ENCODE measurements at places on chromosomes 4 and X.

- DNase-seq: no peak
Observed at GRCh38 chr4:38902695-38903094, 35.1 kb downstream of the FAM114A1 start.

- DNase-seq: no peak
Observed at GRCh38 chr4:172716291-172716690, 452.3 kb upstream of the GALNT7 start.

- peak; percentile 76 for DNase-seq
Observed at GRCh38 chr4:72418458-72418857, 150.6 kb downstream of the ADAMTS3 start.

- peak; percentile 70 for DNase-seq
Observed at GRCh38 chr4:1055721-1056590, 44.5 kb downstream of the FGFRL1 start.

- DNase-seq: no peak
Observed at GRCh38 chr4:182786991-182787390, 130.2 kb downstream of the DCTD start.

- no peak for DNase-seq
Observed at GRCh38 chr4:2482693-2483092, 13.8 kb downstream of the RNF4 start.

DNA sequence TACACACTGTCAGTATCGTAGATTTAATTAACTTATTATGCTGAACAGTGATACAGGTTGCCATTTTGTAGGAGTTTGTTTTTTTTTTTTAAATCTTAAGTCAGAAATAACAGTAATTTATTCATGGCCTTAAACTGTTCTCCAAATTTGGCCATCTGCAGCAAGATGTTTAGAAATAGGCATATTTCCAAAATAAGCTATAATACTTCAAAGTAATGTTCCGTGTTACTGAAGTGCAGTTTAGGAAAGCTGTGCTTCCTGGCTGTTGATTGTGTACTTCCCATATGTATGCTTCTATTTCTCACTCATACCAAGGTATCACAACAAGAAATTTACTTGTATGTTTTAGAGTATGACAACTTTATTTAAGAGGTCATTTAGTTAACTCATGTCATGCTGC, 28.9 kb downstream of the CPEB2 start:
- DNase-seq: no peak

DNA sequence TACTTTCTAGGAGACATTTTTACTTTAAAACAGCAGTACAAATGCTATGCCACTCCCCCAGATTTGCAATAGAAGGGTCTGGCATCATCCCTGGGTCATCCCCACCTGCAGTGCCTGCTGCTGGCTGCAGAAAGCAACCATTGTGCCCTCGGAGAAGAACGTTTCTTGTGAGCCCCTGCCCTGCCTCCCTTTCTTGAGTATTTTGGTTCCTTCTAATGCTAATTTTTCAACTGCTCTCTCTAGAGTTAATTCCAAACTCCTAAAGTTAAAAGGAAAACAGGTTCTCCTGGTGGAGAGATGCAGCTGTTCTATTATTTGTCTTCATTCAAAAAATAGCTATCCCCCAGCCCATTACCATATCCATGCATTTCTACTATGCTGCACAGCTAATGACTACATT, 107.1 kb downstream of the IDS start:
- DNase-seq: no peak

GRCh38 chr4:8282742-8283141, 13.2 kb downstream of the HTRA3 start:
- DNase-seq: no peak

- DNase-seq: peak; percentile 27
Observed at GRCh38 chr4:948936-949300, 16.7 kb downstream of the TMEM175 start.

GRCh38 chr4:152705903-152706302, 26.1 kb upstream of the TMEM154 start:
- no peak for DNase-seq

DNA sequence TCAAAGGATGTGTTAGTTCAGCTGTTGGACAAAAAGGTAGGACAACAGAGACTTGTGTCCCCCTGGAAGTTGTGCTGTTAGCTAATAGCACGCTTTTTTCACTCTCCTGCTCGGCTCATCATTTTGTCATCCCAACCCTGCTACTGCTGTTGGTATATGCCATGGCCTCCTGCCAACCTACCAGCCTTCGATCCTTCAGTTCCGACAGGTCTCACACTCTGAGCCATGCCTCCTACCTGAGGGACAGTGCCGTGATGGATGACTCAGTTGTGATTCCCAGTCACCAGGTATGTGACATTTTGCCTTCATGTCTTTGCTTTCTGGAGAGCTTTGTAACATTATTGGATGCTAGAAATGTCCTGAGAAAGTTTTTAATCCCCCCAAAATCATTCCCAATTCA, 268.1 kb downstream of the ANK2 start:
- DNase-seq: no peak

DNA sequence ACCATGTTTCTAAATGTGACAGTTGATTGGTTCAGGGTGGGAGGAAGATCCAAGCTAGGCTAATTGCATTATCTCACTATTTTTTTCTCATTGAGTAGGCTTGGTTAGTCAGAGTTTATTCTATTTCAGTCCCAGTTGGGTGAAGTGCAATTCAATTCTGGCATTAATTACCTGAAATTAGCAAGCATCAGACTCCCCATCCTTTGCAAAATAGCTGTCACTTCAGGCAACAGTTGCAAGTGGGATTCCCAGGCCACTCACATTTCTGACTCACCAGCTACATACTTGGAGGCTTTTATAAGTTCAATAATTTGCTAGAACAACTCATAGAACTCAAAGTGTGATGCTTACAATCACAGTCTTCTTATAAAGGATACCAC, 155.8 kb upstream of the HAND2 start:
- no peak for DNase-seq

DNA sequence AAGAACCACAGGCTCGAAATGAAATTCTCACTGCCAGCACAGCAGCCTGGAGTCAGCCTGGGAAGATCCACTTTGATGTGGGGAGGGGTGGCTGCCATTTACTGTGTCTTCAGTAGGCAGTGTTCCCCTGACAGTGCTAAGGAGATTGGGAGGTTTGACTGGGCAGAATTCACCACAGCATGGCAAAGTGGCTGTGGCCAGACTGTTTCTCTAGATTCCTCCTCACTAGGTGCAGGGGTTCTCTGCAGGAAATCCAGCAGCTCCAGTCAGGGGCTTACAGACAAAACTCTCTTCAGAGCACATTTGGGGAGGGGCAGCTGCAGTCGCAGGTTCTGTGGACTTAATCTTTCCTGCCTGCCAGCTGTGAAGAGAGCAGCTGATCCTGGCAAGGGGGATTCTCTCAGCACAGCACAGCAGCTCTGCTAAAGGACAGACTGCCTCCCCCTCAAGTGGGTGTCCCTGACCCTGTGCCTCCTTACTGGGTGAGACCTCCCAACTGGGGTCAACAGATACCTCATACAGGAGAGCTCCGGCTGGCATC, 1174.0 kb downstream of the RAPGEF2 start:
- DNase-seq: no peak

GRCh38 chrX:107547621-107548020, 80.7 kb upstream of the PRPS1 start:
- no peak for DNase-seq

DNA sequence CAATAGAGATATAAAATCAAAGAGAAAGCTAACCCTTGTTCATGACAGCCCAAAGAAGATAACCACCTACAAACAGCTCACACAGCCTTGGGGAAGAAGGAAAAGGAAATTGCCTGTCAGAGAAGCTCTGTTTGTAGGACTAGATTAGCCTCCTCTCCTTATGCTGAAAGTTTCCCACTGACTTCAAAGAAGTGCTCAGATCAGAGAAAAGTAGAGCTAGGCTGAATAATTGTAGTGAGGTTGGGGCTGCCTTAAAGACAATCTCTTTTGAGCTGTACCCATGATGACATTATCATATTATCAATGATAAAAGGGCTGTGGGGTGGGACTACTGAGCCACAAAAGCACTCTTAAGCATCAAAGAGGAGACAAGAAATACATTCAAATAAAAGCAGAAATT, 223.0 kb upstream of the GALNT7 start:
- DNase-seq: no peak

DNA sequence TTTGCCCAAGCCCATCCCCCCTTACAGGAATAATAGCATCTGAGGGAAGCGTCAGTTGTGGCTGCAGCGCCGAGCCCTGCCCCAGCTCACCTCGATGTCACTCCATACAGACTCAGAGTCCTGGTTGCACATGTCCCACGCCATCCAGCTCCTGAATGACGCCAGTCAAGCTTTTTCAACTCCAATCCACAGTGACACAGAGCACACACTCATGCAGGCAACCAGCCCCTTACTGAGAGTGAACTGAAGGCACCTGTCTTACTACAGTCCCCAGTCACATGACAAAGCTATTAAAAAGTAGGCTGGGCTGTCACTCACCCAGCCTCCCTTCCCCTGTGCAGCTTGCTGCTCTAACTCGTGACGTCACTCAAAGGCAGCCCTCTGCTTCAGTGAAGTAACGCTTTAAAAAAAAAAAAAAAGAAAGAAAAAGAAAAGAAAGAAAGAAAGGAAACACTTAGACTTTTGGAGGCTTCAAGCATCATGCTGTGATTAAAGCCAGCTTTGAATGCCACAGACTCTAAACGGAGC, at the start of gene PPARGC1A:
TSS of gene PPARGC1A (minus strand) at position 234 of the 528 bp plus-strand sequence. CDS start at position 144, 90 bp downstream.
- DNase-seq: peak; percentile 53

DNA sequence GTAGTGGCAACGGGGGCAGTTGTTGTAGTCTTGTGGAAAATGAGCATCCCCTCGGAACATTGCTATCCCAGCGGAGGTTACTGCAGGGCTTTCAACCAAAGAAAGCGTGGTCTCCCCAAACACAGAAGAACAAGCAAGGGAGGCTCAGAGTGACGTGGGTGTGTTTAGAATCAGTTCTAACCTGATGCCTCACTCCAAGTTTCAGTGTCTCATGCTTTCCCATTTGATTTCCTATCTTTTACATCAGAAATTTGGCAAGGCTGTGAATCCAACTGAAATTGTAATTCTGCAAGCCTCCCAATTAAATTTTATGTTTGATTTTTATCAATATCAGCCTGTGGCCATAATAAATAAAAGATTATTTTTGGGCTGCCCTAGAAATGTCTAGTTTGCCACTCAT, 156.1 kb upstream of the LNX1 start:
- no peak for DNase-seq

DNA sequence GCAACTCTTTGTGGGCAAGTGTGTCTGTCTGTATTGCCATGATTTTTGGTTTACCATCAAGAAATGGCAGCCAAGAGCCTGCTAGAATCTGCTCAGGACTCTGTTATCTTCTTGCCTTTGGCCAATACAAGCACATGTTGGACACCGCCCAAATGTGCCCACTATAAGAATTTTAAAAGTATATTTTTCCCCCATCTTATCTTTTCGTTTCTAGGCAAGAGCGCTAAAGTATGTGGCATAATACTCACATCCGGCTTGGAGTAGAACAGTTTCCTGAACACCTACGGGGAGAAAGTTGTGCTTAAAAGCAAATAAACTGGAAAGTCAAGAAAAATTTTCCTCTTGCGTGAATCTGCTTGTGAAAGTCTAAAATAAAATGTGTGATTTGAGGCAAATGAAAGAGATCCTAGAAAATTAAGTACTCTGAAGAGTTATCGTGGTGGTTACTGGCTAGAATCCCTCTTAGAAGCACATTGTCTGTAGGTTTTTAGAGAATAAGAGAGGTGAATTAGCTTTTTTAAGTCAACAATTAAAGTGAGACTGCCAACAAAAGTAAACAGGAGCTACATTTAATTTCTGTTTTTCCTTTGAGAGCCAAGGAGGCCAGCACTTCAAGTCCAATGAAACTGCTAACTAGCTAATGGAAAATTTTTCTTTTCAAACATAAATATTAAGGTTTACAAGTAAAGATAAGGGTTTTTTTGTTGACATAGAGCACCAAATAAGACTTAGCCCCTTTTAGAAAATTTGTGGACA, 220.2 kb downstream of the SOWAHB start:
- DNase-seq: no peak

- DNase-seq: no peak
Observed at GRCh38 chr4:89023140-89023539, 33.8 kb downstream of the FAM13A start.

GRCh38 chr4:184442314-184442635, 32.1 kb downstream of the IRF2 start:
- DNase-seq: no peak

DNA sequence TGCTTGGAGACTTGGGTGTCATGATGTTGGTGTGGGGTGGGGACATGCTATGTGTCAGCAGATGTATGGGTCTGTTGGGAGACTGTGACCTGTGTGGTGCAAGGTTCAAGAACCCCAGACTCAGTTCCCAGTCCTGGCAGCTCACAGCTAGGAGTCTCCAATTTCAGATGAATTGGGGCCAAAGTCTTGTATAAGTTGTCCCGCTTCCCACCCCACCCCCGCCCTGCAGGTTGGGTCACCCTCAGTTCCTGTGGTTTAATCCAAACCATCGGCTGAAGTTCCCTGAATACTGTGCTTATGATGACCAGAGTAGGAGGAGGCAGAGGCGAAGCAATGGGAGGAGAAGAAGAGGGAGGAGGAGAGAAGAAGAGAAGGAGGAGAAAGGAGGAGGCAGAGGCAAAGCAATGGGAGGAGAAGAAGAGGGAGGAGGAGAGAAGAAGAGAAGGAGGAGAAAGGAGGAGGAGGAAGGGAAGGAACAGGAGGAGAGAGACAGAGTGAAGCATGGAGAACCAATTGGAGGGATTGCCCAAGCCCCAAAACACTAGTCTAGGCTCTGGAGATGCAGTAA, 112.6 kb downstream of the EFNB1 start:
- no peak for DNase-seq
